ENCODE measurements at places on chromosomes 1 and 21.
A peak's percentile ranks its signal among the peaks of the same experiment; 100 is the strongest.

- peak; percentile 79 for DNase-seq
Measured at GRCh38 chr1:207873055-207873890, 37.7 kb downstream of the CD34 start.

- DNase-seq: no peak
Measured at GRCh38 chr1:26949266-26949925, 10.9 kb downstream of the KDF1 start.

- DNase-seq: no peak
Measured at GRCh38 chr1:200131551-200132125, 104.1 kb downstream of the NR5A2 start.

- DNase-seq: no peak
Measured at GRCh38 chr1:31645274-31645568, 545 bp upstream of the PEF1 start.

DNA sequence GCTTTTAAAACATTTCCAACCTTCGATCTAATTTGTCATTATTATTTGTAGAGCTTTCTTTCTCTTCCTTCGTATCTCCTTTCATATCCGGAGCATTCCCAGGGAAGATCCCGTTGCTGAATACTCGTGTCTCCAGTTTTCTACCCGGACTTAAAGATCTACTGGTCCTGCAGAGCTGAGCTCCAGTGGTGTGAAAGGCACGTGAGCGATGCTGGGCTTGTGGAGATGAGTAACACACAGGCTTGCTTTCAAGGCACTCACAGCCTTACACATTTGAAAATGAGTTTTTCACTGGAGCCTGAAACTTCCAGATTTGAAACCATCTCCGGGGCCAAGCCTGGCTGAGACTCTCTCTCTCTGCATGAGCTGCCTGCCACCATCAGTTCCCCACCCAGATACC is 428.3 kb downstream of the KIF26B start:
- DNase-seq: no peak
